ENCODE measurements at places on chromosomes 4 and X.

DNA sequence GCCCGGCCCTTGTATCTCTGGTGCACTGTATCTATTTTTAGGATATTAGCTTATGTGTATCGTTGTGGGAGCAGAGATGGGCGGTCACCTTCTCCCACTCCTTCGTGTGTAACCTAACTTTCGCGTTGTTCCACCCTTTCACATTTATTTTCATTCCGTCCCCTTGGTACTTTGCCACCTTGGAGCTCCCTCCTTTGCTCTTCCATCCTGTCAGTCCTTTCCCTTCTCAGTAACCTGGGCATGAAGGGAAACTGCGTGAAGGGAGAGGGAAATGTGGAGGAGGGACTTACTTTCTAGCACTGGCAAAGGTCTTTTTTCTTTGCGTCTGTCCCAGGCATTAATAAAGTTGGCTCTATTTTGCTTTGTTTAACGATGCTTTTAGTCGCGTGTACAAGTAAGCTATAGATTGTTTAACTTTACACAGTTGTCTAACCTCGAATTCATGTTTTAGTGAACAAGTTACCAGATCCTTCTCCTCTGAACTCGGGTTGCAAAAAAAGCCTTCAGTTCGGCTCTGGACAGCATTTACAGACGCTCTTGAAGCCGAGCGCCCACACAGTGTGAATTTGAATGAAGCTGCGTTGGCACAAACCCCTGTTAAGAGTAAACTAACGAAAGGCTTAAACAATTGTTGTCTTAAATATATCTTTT, 3.9 kb downstream of the PCDH10 start:
- DNase-seq: no peak

- no peak for DNase-seq
These were observed 42.9 kb downstream of the NKX6-1 start for GRCh38 chr4:84456157-84456556.

- no peak for DNase-seq
These were observed 429.6 kb downstream of the SMARCA1 start for GRCh38 chrX:129093706-129094105.

- DNase-seq: no peak
These were observed 42.5 kb downstream of the LRBA start for GRCh38 chr4:150972592-150972991.

DNA sequence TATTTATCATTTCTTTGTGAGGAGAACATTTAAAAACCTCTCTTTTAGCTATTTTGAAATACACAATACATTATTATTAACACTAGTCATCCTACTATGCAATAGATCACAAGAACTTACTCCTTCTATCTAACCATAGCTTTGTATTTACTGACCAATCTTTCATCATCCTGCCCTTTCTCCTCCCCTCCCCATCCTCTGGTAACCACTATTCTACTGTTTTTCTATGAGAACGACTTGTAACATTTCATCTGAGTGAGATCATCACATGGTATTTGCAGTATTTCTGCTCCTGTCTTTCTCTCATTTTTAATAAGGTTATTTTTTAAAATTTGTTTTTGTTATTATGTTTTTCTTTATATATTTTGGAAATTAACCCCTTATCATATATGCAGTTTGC, 331.8 kb downstream of the TEX13C start:
- DNase-seq: no peak

GRCh38 chr4:1523907-1524636, 117.8 kb upstream of the NKX1-1 start:
- DNase-seq: no peak

GRCh38 chr4:54872261-54872660, 214.5 kb downstream of the KIT start:
- no peak for DNase-seq

- DNase-seq: no peak
These were observed 21.1 kb downstream of the PDE6B start for GRCh38 chr4:646460-646859.

DNA sequence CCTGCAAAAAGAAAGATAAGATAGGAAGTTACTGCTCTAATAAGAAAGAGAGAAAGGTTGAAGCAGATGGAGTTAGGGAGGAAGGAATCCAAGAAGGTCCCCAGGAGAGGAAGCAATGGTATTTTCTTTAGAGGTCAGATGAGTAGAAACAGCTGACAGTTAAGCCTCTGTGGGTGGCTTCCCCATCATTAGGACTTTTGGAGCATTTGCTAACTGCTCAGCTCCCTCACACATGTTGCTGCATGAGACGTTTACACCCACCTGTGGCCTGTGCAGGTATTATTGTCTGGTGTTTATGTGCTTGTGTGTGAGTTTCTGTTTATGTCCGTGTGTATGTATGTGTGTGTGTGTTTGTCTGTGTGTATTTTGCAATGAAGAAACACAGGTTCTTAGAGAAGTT, 346.8 kb downstream of the RAB28 start:
- no peak for DNase-seq

- no peak for DNase-seq
These were observed 14.7 kb upstream of the RBMXL3 start for GRCh38 chrX:115174548-115174947.

DNA sequence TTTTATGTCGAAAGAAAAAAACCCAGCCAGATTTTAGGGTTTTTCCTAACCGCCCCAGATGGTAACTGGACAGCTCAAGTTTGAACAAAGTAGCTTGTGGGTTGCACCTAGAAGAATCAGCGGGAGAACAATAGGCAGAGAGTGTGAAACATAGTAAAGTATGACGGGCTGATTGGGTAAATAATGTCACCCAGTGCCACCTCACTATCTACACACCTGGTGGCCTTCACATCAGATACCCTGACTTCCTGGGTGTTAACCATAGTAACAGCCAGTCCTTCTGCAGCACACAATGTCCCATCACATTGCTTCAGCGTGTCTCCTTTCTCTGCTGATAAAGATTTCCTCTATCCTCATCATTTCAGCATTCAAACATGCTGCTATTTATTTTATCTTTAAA, 159.1 kb upstream of the HS3ST1 start:
- DNase-seq: no peak

GRCh38 chrX:154051201-154051810, 31.6 kb upstream of the IRAK1 start:
- DNase-seq: peak; percentile 65

DNA sequence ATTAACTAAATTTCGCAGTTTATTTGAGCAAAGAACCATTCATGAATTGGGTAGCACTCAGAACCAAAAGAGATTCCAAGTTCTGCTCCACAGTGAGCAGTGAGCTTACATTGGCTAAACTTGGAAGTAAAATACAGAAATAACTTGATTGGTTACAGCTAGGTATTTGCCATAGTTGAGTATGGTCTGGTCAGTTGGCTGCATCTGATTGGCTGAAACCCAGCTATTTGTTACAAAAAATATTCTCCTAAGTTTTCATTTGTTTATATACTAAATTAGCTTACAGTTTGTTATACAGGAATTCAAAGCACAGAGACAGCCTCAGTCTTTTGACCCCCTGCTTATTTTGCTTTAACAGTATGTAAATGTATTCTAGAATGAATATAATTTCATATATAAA, 215.1 kb downstream of the RELL1 start:
- no peak for DNase-seq

DNA sequence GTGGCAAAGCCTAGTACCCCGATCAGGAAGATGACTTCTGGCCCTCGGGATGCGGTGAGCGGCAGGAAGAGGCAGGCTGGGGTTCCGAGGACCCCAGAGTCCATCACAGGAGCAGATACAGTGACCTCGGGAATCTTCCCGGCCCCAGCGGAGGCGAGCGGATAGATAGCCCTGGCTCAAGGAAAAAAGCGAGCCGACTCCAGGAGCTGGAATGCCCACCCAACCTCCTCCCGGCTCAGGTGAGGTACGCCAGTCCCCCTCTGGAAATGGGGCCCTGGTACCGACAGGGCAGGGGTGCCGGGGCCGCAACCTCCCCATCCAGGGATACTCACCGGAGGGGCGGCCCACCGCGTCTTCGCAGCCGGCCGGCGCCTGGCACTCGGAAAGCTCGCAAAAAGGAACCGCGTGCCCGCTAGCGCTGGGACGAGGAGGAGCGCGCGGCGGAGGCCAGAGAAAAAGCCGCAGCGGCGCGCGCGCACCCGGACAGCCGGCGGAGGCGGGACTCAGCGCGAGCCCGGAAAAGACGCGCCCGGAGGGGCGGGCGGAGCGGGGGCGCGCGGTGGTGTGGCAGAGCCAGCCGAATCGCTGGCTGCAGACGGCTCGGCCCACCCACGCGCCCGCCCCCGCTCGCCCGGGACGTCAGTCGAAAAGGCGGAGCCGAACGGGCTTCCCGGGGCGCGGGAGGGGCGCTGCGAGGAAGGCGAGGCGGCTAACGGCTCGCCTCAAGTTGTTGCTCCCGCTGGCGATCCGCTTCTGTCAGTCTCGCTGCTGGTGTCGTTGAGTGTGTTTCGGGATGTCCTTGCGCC, at the start of gene ACSL4:
Gene ACSL4, minus strand, starts transcription at position 451 of the 806 bp plus-strand sequence. CDS start 49,894 bp downstream, outside the sequence.
- peak; percentile 82 for DNase-seq

- no peak for DNase-seq
These were observed 60.2 kb upstream of the HPGD start for GRCh38 chr4:174582463-174582862.

- no peak for DNase-seq
These were observed 164.8 kb upstream of the RPS6KA3 start for GRCh38 chrX:20431486-20431885.

- no peak for DNase-seq
These were observed 265.5 kb downstream of the PPP3CA start for GRCh38 chr4:101081695-101082369.

- no peak for DNase-seq
These were observed 289.3 kb upstream of the PABPC4L start for GRCh38 chr4:134490863-134491262.

GRCh38 chr4:51885363-51885762, 42.4 kb downstream of the DCUN1D4 start:
- DNase-seq: no peak

DNA sequence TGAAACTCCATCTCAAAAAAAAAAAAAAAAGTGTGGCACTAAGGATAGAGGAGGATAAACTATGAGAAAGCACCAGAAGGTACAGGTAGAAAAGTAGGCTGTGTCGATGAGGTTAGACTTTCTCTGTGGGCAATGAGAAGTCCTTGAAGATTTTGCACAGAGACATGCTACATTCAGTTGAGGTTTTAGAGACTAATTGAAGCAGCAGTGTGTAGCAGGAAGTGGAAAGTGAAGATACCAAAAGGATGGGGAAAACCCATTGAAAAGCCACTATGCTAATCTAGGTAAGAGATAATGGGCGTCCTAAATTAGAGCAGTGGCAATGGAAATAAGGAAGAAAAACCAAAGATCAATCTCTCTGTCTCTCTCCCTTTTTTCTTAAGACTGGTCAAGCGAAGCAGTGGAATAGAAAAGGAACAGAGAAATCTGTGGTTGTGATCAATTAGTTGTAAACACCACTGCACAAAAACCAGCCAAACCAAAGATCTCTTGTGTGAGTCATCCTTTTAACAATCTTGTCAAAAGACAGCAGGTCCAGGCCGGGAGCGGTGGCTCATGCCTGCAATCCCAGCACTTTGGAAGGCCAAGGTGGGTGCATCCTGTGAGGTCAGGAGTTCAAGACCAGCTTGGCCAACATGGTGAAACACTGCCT, 3.5 kb downstream of the SPINK2 start:
- no peak for DNase-seq

DNA sequence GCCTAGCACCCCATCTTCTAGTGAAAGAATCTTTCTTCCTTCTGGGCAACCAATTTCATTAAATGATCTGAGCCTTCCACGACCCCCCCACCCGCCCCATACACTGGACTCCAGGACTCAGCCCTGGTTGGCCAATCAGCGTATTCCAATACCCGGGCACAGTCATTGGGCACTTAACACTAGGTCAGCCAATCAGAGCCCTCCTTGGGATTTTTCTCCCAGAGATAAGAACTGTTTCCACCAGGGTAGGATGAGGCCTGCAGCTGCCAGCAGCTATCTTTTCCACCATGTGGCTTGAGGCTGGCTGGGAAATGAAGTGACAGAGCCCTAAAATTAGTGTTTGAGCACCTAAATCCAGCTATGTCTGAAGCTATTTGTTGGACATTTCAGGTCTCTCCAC, 418.8 kb downstream of the BCOR start:
- DNase-seq: no peak

DNA sequence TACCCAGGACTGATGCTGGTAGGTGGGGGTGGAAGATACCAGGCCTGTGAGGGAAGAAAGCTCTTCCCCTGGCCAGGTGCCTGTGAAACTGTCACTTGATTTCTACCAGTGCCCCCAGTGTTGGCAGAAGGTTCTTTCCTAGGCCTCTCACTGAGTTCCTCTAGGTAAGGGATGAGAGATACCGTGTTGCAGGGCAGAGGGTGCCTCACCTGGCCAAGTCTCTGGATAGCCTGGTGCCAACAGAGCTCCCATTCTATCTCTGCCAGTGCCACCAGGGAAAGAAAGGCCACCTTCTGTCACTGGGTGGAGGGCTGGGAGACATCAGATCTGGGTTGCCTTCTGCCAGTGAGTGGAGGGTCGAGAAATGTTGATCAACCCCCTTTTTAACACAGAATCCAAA, 94.1 kb downstream of the RTL5 start:
- no peak for DNase-seq

GRCh38 chrX:78655642-78656041, 3.5 kb downstream of the RTL3 start:
- no peak for DNase-seq

DNA sequence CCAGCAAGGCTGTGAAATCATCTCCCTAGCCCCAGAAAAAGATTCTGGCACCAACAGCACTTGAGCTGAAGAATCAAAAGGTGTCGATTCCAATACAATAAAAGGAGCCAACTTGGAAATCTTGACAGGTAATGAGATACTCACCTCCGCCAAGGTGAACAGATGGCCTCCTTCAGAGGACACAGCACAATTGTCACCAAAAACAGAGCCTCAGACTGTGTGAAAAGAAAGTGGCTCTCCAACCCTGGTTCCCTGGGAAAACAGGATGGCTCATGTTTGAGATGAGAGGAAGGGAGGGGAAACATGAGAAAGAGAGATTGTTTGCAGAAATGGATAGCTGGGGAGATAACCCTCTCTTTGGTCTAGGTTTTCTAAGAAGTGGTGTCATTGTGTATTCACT, 168.9 kb downstream of the HS3ST1 start:
- no peak for DNase-seq

DNA sequence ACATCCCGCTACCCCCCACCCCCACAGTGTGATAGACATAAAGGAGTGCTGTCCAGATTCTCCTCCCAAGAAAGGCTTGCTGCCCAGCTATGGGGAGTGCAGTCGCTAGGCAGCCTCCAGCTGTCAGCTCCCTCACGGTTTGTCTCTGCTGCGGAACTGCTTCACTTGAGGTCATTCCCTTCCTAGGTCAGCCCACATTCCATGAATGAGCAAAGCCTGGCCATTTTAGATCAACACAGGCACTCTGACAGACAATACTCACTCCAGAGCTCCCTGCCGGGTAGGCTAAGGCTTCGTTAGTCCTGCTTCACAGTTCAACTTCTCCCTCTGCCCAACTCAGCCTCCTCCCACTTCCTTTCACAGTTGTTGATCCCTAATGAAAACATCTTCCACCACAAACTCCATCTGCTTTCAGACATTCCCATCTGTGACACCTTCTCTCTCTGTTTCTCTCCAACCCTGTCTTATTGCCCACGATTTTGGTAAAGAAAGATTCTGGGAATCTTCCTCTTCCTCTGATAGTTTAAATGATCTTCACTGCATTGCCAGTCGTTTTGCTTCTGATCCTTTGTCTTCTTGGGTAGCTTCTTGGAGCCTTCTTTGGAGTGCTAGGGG, 318.9 kb upstream of the F9 start:
- no peak for DNase-seq

Measured in WTC11 (cell line).